Airway epithelial cell (primary cell): ENCODE measurements at places on chromosomes 3 and 15. TPM values are rescaled to one million over a fixed set of nuclear protein-coding genes. Genes with fewer than 3 reads are reported as not detected.

SERPINI2 gene
- total RNA-seq, result not detected in 2 replicates

SPINK8 gene
- total RNA-seq, result not detected in 2 replicates

PARP16 gene
- total RNA-seq, result 3.0 and 4.6 TPM in 2 replicates

GPR149 gene
- total RNA-seq, result not detected in 2 replicates

CACNA1D gene
- 0.14 TPM in 1 of 2 replicates, not detected in the other for total RNA-seq

ROBO2 gene
- 0.05 and 0.28 TPM in 2 replicates for total RNA-seq

OR4F15 gene
- not detected in 2 replicates for total RNA-seq

PLA2G4E gene
- 3.7 and 5.1 TPM in 2 replicates for total RNA-seq

C2CD4A gene
- 1.3 and 2.1 TPM in 2 replicates for total RNA-seq

STXBP5L gene
- not detected in 2 replicates for total RNA-seq

ARPP19 gene
- total RNA-seq, result 90.0 and 108 TPM in 2 replicates

HIGD2B gene
- not detected in 2 replicates for total RNA-seq

PLA2G4D gene
- not detected in 2 replicates for total RNA-seq

CHRM5 gene
- total RNA-seq, result not detected in 2 replicates

ATP13A3 gene
- 80.5 and 91.3 TPM in 2 replicates for total RNA-seq
